ENCODE measurements at places on chromosomes 2 and 18.
A peak's percentile ranks its signal among the peaks of the same experiment; 100 is the strongest.

- DNase-seq: no peak
These were observed 12.1 kb downstream of the EHBP1 start for GRCh38 chr2:62717503-62718081.

DNA sequence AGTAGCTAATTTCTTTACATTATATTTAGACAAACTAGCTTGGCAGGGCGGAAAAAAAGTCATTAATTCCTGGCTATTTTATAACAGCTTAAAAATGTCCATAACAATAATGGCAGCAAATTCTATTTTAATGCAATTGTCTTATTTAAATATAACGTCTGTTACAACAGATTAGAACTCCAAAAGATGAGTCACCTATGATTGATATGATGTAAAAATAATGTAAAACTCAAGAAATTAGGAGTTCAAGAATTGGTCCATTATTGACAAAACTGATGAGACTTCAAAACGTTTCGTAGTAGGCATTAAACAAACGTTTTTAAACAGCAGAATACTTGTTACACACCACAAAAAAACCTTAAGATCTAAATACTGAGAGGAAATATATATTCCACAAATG, 2.7 kb downstream of the XPO1 start:
- DNase-seq: no peak

GRCh38 chr2:219689676-219690628, 62.5 kb downstream of the SLC4A3 start:
- peak; percentile 68 for DNase-seq

- DNase-seq: no peak
These were observed 133.9 kb upstream of the CCDC195 start for GRCh38 chr2:224850081-224850480.

DNA sequence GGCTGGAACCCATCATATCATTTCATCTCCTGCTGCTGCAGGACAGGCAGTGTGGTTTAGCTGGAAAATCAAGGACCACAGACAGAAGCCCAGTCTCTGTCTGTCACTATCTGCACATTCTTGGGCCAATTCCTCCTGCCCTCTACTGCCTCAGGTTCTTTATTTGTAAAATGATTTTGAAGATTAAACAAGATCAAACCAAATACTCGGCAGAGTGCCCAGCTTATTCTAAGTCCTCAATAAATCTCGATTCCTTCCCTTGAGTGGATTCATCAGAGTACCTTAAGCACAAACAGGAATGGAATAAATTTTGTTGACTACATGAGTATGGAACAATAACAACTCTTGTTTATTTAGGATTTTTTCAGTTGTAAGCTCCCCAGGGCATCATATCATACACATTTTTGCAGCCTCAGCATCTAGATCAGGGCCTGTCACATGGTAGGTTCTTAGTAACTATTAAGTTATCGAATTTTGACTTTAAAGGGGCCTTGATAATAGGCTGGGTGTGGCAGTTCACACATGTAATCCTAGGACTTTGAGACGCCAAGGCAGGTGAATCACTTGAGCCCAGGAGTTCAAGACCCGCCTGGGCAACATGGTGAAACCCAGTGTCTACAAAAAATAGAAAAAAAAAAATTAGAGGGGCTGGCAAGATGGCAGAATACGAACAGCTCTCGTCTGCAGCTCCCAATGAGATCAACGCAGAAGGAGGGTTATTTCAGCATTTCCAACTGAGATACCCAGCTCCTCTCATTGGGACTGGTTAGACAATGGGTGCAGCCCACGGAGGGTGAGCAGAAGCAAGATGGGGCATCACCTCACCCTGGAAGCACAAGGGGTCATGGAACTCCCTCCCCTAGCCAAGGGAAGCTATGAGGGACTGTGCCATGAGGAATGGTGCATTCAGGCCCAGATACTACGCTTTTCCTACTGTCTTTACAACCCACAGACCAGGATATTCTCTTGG, 11.1 kb downstream of the RHOB start:
- no peak for DNase-seq

- no peak for DNase-seq
These were observed 24.7 kb upstream of the NMUR1 start for GRCh38 chr2:231554748-231555545.

DNA sequence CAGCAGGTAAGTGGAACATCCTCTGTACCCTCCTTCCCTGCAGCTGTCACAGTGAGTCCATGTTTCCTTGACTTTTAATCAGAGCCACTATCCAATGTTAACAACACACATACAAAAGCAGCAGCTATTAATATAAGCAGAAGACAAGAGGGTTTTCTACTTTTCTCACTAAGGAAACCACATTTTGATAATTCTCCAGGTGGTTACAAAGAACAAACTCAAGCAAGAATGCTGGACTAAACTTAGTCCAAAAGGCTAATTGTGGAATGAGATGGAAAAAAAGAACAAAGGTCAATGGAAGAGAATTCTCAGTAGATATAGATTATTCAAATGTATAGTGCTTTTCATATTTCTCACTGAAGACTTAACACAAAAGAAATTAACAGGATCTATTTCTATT, 176.9 kb upstream of the SLC39A10 start:
- no peak for DNase-seq

GRCh38 chr18:62131301-62131909, 55.5 kb downstream of the PIGN start:
- peak; percentile 87 for DNase-seq

DNA sequence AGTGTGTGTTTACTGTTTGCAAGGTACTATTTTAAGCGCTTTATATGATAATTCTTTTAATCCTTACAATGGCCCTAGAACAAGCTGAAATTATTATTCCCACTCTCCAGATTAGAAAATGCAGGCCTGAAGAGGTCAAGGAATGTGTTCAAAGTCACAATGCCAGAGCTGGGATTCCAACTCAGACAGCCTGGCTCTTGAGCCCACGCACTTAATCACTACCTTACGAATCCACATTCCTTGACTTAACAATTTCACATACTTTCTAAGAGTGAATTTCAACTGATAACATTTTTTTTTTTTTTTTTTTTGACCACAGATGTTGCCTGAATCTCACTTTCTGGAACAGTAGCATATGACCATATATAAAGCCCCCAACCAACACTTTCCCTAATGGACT, 400.3 kb downstream of the NCKAP5 start:
- no peak for DNase-seq

- no peak for DNase-seq
These were observed 110.9 kb upstream of the EPC2 start for GRCh38 chr2:148533685-148534084.

GRCh38 chr2:45171136-45171501, 161.9 kb upstream of the SIX2 start:
- DNase-seq: peak; percentile 60

DNA sequence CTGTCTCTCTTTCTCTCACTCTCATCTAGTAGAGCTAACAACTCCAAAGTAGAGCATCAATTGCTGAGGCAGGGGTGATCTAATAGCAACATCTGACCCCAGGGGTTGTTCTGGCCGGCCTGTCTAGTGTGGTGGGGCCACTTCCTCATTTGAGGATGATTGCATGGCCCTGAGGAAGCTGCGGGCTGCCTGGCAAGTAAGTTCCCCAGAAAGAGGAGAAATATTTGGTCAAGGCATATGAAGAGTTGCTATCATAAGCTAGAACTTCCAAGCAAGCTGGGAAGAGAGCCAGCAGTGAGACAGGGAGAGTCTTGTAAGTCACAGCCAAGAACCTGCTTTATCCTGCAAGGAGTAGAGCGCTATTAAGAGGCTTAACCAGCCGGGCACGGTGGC, 50.8 kb upstream of the TMEM87B start:
- DNase-seq: no peak

GRCh38 chr2:201404699-201405280, 46.5 kb downstream of the TRAK2 start:
- DNase-seq: no peak

DNA sequence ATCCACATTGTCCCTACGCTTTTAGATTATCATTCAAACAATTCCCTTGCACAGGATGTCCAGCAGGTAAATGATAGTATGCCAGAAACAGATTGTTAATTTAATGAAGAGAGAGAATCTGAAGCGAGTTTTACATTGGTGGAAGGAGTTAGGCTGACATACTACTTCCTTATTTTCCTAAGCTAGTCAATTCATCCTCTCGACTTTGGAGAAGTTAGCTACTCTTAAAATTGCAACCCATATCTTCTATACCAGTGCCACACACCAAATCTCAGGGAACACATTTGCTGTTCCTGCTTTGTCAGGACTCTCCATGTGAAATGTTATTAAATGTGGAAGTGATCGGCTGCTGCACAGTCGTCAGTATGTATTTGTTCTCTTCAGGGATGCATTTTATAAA, 249.2 kb downstream of the NAPG start:
- DNase-seq: no peak

- peak; percentile 33 for DNase-seq
These were observed 23.8 kb downstream of the GNLY start for GRCh38 chr2:85718009-85718391.

DNA sequence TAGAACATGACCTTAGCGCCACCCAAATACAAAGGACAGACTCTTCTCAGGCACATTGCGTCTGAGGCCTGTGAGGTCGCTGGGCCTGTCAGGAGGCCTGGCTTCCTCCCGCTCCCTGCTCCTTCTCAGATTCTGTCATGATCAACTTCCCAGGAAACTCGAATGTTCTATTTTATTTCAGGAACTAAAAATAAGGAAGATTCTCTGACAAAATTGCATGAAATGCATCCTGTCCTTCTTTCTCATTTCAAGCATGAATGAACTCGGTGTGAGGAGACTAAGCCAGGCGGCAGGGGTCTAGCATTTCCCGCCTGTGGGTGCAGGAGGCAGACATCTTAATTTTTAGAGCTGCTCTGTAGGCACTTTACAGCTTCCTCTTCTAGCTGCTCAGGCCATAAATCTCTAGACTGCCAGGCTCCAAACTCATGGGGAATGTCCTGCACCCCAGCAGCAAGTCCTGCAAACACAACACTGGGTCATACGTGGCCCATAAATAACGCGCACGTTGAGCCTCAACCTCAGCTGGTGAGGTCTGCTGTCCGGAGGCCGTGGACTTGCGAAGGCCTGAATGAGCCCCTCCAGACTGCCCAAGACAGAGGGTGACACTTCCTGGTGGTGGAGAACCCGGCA, 109.7 kb upstream of the ZNF236 start:
- no peak for DNase-seq

GRCh38 chr2:128531856-128532255, 213.2 kb upstream of the HS6ST1 start:
- DNase-seq: peak; percentile 1

GRCh38 chr18:57461652-57462269, 26.6 kb downstream of the ONECUT2 start:
- DNase-seq: no peak

- DNase-seq: peak; percentile 78
These were observed 133.7 kb upstream of the MEIS1 start for GRCh38 chr2:66301022-66301766.

GRCh38 chr2:50066873-50067272, 912.6 kb upstream of the FSHR start:
- DNase-seq: peak; percentile 37

DNA sequence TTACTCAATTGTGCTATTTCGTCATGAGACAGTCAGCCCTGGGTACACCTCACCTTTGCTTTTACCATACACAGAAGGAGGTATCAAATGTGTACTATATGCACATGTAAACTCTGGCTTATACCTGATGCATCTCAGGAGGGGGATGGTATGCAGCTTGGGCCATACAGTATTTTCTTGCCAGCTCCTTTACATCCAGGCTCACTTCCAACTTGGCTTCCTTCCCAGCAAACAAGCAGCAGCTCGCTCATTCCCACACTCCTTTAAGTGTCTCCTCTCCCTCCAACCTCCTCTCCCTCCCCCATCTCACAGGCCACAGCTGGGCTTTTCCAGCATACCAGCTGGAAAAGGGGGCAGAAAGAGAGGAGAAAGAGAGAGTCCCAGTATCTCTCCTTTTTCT, 9.6 kb downstream of the MARCHF4 start:
- no peak for DNase-seq

DNA sequence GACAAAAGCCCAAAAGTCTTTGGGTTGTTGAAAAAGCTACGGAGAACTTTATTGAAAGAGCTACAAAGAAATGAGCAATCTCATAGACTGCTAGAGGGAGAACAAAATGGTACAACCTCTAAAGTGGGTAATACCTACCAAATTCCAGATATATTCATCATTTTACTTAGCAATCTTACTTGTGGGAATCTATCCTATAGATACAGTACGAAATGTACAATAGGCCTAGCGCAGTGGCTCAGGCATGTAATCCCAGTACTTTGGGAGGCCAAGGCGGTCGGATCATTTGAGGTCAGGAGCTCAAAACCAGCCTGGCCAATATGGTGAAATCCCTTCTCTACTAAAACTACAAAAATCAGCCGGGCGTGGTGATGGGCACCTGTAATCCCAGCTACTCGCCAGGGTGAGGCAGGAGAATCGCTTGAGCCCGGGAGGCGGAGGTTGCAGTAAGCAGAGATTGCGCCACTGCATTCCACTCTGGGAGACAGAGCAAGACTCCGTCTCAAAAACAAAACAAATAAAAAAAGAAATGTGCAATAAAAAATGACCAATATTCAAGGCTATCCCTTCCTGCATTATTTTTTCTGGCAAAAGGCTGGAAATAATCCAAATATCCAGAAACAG, 10.1 kb downstream of the EXOC6B start:
- no peak for DNase-seq

DNA sequence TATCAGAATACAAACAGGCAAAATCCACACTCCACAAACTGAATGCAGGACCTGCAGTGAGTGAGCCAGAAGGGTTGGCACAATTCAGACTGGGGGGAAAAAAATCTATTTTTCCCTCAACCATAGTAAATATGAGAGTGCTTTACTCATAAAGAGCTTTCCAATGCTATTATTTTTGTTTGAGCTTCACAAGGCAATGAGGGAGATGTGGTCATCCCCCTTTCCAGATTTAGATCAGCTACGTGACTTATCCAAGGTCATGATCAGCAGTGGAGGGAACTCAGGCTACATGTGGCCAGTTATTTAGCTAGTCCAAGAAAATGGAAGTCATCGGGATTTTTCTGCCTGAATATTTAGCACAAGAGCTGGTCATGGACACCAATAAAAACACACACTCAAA, 120.4 kb upstream of the KLF7 start:
- DNase-seq: no peak

- no peak for DNase-seq
These were observed 22.3 kb downstream of the LRATD1 start for GRCh38 chr2:14654835-14655282.

GRCh38 chr2:175523001-175523400, 341.5 kb upstream of the ATP5MC3 start:
- DNase-seq: no peak

DNA sequence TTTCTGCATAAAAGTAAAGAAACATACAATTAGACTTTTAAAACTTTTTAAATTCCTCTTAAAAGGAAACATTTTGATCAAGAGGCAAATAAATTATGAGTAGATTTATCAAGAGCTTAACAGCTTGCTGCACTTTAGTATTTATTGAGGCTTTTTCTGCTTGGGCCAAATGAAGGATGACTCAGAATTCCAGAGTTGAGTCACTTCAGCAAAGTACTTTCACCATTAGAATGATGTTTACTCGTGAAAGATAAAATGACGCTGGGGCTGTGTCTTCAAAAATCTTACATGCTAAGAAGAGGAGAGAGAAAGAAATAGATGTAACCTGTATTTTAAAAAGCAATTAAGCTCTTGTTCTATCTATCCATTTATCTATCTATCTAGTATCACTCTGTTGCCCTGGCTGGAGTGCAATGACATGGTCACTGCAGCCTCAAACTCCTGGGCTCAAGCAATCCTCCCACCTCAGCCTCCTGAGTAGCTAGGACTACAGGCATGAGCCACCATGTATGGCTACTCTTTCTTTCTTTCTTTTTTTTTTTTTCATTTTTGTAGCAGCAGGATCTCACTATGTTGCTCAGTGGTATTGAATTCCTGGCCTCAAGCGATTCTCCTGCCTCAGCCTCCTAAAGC, 75.3 kb upstream of the RIOK3 start:
- peak; percentile 64 for DNase-seq

- DNase-seq: peak; percentile 32
These were observed 204.5 kb downstream of the ARL4C start for GRCh38 chr2:234292205-234292961.

- no peak for DNase-seq
These were observed 21.5 kb upstream of the TNP1 start for GRCh38 chr2:216881411-216881810.
